ENCODE measurements at places on chromosomes 6 and 20.
A peak's percentile ranks its signal among the peaks of the same experiment; 100 is the strongest.

DNA sequence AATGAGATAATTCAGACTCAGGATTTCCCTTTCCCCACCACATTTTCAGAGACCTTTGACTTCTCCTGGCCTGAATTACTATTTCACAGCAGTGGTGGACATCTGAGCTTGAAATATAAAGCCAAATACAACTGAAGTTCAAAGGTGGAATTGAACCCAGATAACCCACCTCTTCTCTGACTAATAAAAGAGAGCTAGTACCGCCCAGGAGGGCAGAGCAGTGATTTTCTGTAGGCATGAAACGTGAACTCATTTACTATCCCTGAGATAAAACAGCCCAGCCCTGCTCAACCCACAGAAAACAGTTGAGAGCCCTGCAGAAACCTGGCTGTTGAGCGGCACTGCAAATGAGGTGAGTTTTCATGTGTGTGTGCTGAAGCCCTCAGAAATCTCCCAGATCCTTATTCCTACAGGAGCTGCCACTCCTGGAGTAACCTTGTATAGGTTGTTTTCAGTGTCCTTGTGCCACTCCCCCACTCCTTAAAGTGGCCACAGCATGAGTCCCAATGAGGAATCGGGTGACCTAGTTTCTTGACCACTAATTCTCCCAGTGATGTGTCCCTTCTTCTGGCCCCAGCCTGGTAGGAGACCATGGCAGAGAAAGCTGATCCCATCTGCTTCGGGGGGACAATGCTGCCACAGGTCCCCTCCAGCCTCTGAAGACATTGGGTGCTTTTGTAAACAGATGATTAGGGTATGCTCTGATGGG lies 99.2 kb downstream of the NOL4L start:
- no peak for DNase-seq

- no peak for DNase-seq
Measured at GRCh38 chr6:1031720-1032119, 280.2 kb upstream of the FOXQ1 start.

GRCh38 chr6:108968325-108969316 lies 120.4 kb downstream of the ARMC2 start:
- DNase-seq, result peak; percentile 41

- no peak for DNase-seq
Measured at GRCh38 chr20:23451956-23452487, 654 bp downstream of the CST11 start.

DNA sequence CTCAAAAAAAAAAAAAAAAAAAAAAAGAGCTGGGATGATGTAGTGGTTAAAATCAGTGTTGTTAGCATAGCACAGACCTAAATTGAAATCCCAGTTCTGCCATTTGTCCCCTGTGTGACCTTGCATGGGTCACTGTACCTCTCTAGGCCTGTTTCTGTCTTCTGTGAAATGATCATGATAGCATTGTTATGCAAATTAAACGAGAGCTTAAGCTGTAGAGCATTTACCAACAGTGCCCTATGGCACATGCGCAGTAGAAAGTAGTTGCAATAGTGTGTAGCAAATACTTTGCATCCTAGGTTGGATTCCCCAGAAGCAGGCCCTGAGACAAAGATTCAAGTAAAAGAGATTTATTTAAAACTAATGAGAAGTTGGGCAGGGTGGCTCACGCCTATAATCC lies 7.3 kb downstream of the PSORS1C2 start:
- no peak for DNase-seq

DNA sequence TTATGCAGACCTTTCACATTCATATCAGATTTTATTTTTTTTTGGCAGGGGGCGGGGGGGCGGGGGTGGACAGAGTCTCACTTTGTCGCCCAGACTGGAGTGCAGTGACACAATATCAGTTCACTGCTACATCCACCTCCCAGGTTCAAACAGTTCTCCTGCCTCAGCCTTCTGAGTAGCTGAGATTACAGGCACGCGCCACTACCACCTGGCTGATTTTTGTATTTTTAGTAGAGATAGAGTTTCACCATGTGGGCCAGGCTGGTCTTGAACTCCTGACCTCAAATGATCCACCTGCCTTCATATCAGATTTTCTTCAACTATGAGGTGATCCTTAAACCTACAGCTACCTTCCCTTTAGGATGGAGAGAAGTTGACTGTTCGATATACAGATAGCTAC lies 8.0 kb upstream of the SUMO4 start:
- DNase-seq, result no peak

DNA sequence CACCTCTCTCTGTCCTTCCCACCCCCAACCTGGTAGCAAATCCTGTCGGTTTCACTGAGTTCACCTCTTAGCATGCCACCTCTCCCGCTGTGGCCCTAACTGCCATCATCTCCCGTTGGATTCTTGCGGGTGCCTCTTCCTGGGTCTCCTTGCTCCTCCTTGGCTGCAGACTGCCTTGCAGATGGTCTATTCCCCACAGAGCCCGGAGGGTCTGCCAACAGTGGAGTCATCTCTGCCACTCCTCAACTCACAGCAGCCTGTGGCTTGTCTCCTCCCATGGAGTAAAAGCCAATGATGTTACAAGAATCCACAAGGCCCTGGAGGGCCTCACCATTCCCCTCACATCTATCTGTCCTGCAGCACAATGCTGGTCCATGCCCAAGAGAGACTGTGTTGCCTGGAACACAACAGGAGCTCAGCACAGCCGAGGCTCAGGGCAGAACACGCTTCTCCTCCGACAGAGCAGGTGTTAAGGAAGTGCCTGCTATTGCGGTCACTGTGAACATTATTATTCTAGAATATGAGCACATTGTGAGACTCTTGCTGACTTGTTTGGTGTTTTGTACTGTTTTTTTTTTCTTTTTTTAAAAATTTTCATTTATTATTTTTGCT lies 241.8 kb upstream of the SULF2 start:
- no peak for DNase-seq

DNA sequence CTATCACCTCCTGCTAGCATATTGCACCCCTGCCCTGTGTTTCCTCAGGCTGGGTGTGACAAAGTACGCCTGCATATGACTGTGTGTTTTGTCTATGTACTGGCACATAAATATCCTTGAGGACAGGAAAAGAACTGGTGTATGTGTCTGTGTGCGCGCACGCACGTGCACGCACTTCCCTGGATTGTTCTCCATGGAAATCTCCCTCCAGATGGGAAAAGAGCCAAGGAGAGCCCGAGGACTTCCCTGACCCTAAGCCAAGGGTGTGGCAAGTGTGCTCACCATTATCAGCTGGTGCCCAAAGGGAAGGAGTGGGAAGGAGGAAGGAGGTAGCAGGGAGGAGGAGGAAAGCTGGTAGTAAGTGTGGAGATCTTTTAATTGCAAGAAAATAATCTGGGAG lies 117.6 kb downstream of the HIVEP2 start:
- no peak for DNase-seq

DNA sequence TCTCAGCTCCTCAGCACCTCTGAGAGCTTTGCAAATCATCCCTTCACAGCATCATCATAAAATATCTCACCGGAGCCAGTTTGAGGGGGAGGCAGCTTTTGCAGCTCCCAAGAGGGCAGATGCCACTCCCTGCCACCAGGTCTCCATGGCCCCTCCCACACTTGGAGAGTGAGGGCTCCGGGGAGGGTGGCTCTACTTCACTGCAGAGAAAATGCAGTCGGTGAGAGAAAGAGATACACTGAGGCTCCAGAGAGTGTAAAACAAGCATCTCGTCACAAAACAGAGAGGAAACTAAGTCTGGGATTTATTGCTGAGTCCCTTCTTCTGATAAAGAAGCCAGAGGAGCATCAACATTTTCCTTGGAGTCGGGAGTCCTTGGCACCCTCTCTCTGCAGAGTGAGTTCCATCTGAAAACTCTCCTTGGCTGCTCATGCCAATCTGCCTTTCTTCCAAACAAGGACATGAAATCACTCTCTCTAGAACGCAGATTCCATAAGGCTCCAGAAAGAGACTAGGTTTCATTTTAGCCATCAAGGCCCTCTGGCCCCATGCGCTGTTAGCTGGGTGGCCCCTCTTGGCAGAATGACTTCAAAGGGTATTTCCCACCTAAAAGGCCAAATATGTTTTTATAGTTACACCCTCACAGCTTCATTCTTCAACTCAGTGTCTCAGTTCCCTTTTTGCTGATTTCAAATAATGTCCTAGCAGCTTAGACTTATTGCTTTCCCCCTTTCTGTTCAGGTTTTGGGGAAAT lies 70.6 kb upstream of the F13A1 start:
- no peak for DNase-seq

GRCh38 chr6:109039795-109040194 lies 54.9 kb downstream of the SESN1 start:
- no peak for DNase-seq

GRCh38 chr6:99147206-99147605 lies 199.5 kb upstream of the FBXL4 start:
- DNase-seq, result no peak

GRCh38 chr20:54062812-54063280 lies 7.5 kb downstream of the BCAS1 start:
- DNase-seq, result peak; percentile 55

GRCh38 chr6:12791371-12791770 lies 74.8 kb downstream of the PHACTR1 start:
- no peak for DNase-seq

GRCh38 chr6:79040083-79040482 lies 38.0 kb downstream of the PHIP start:
- no peak for DNase-seq

DNA sequence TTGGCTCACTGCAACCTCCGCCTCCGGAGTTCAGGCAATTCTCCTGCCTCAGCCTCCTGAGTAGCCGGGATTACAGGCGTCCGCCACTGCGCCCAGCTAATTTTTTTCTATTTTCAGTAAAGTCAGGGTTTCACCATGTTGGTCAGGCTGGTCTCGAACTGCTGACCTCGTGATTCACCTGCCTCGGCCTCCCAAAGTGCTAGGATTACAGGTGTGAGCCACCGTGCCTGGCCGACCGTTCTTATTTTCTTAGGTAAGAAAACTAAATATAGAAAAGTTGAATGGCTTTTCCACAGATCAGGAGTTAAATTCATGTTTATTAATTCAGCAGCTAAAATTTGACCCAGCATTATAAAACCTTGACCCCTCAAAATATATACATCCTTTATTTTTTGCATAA lies 238.7 kb downstream of the TRDN start:
- DNase-seq, result no peak

DNA sequence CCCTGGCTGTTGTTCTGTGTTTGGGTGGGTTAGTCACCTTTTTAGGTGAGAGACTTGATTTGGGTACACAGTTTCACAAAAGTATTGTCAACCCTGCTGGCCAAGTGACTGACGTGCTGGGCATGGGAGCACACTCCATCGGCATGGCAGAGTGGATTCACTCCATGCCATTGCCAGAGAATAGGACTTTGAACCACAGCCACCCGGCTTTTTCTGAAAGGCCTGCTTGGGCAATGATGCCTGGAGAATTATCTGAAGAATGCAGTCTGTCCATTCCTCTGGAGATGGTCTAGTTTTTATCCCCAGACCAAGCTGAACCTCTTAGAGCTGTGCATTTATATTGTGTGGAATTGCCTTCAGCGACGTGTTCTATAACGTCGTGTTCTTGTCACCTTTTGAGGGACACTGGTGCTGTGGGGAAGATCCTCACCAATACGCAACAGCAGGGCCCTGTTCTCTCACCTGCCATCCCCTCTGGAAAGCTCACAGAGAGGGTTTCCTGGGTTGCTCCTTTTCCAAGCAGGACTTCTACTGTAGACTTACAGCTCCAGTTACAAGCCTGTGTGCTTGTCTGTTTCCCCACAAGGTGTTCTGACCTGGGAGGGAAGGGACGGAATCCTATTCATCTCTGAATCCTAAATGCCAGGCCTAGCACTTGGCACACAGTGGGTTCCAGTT lies 183.4 kb upstream of the AKAP12 start:
- no peak for DNase-seq

DNA sequence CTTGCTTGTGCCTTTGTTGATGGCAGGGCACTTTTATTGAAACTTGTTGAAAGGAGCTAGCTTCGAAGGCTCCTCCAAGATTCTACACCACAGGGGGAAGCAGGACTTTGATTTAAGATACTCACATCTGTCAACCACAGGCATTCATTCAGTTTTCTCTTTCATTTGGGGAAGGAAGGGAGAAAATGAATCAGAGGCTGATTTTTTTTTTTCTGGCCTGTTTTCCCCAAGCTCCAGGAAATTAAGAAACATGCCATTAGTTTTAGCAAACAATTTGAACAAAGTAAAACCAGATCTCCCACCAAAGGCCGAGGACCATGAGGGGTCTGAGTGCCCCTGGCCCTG lies 8.7 kb upstream of the APCDD1L start:
- no peak for DNase-seq

DNA sequence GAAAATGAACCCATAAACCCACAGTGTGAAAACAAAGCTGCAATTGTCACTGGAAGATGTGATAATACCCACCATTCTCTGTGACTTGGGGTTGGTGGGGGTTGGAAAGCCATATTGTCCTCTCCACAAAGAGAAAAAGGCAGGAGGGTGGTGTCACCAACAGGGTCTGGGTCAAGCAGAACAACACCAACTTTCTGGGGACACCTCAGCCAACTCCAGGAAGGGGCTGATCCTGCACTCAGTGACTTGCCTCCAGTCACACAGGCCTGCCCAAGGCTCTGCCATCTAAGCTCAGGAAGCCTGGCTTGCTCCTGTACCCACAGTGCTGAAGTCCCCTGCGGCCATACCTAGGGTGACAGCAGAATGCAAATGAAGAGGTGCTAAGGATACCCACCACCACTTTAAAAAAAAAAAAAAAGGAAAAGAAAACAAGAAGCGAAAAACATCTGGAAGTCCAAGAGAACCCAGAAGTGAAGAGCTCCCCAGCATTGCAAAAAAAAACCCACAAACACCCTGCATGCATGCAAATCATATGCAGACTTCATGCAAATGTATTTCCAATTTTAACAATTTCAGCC lies 110.6 kb downstream of the PREX1 start:
- no peak for DNase-seq

DNA sequence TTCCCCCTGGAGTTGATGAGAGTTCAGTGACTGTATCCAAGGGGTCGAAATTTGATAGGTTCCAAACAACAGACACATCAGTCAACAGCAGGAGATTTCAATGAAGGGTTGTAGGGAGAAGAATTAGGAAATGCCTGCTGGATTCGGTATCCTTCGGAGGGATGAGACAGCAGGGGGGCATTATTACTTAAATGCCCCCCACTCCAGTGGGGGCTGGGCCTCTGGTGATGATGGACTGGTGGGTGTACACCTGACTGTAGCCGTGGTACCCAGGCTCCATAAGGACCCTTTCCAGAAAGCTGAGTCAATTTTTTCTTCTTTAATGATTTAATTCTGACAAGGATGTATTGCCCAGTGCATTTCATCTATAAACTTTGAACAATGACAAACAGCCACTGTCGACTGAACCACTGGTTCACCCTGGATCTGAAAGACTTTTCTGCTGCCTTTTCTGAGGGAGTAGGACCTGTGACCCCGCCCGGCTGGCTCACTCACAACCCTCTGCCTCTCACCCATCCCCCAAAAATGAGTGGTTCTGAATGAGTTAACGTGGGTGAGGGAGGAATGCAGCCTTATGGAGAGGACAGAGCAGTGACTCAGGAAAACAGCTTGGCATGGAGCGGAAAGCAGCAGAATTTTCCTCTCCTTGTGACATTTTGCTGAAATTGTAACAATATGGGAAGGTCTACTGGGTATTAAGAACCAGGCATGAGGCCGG lies 41.0 kb downstream of the ZMYND8 start:
- DNase-seq, result peak; percentile 35

- no peak for DNase-seq
Measured at GRCh38 chr6:143999406-143999805, 8.7 kb downstream of the PLAGL1 start.
